ENCODE measurements at places on chromosomes 2 and 18.
A peak's percentile ranks its signal among the peaks of the same experiment; 100 is the strongest.

- no peak for DNase-seq
These were observed 51.4 kb downstream of the LINC00305 start for GRCh38 chr18:64097497-64097896.

GRCh38 chr2:45992741-45993475 is 304.3 kb upstream of the EPAS1 start:
- no peak for DNase-seq

- DNase-seq: no peak
These were observed 8.3 kb upstream of the TMEM247 start for GRCh38 chr2:46471019-46471583.

DNA sequence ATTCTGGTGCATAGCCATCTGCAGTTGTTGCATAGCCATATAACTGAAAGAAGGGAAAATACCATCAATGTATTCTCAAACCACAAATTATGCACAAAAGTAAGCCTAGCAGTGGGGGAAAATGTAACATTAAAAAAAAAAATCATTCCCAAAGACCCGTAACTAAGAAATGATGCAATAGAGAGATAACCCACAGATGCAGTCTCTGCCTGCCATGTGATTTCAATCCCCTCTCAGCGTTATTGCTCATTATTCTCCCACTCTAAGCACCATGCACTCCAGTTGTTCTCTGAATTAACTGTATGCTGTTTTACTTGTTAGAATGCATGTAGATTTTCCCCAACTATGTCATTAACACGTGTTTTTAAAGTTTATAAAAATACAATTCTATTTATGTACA is 14.1 kb downstream of the DSC1 start:
- DNase-seq: no peak

- no peak for DNase-seq
These were observed 3.0 kb downstream of the OSR1 start for GRCh38 chr2:19355416-19355821.

- DNase-seq: no peak
These were observed 247.0 kb downstream of the TMX3 start for GRCh38 chr18:68467957-68468356.

DNA sequence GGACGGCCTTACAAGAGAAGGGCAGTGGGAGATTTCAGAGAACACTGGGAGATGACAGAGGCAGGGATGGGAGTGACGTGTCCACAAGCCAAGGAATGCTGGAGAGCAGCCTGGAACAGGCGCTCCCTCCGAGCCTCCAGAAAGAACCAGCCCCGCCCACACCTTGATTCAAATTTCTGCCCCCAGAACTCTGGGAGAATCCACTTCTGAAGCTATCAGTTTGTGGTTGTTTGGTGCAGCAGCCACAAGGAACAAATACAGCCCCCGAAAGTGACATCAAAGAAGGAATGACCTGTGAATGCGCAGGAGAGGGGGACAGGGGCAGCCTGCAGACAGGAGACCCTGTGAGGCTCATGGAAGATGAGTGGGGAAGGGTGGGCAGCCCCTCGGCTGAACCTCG is 67.3 kb downstream of the TWIST2 start:
- DNase-seq: no peak

GRCh38 chr2:169479257-169480078 is at the start of gene BBS5:
BBS5 (plus strand) TSS chr2:169479494; CDS start chr2:169479554, 60 bp downstream.
- DNase-seq: peak; percentile 72

- no peak for DNase-seq
These were observed 3.0 kb downstream of the NEURL3 start for GRCh38 chr2:96501886-96502810.

DNA sequence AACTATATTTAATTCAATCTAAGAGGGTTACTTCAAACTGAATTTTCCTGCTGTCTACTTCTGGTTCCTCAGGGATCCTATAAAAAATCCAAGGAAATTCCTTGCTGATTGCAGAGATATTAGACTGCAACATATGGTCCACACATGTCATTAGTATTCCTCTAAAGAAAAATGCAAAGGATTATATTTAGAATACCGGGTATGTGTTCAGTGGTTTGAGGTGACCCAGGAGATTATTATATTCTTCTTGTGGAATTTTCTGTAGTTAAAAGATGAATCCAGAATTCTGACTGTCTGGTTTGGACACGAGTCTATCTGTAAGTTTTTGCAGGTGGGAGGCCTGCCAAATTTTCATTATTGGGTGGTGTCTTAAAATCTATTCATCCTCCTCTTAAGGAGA is 18.2 kb downstream of the HOXD1 start:
- DNase-seq: no peak

DNA sequence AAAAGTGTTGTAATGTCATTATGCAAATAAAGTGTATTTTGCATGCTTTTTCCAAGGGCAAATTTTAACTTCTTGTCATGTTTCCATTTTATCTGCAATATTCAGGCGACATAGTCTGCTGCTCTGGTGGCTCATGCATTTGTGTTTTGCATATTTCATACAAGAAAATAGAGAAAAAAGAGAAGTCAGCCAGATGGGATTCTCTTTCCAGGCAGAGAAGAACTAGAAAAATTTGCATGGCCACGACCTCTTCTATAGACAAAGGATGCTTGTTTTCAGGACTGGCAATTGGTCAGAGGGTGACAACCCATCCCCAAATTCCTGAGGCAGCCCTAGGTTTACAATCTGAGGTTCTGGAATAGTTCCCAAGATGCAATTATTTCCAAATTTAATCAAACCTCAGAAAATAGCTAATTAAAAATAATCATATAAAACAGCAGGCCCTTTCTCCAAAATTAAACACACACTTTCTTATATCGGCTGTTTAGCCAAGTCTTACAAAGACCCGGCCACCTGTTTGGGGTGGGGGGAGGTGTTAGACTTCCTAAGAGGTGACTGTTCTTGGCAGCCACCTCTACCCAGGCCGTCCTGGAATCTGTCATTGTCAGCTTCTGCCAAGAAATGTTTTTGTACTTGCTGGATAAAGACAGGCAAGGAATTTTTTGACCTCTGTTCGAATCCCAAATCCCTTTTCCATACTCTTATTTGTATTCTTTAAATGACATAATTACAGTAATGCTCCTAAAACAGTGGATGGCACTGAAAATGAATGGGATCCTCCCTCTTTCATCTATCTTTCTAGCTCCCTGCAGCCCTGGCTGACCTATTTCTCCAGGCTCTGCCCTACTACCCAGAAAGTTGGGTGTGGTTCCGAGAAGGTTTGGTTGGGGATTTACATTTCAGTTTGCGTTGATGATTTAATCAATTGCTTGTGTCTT is 20.8 kb upstream of the SOS1 start:
- DNase-seq: no peak

- no peak for DNase-seq
These were observed 92.5 kb downstream of the DGKD start for GRCh38 chr2:233446606-233447305.

- DNase-seq: no peak
These were observed 94.2 kb upstream of the STPG4 start for GRCh38 chr2:47249157-47249900.

DNA sequence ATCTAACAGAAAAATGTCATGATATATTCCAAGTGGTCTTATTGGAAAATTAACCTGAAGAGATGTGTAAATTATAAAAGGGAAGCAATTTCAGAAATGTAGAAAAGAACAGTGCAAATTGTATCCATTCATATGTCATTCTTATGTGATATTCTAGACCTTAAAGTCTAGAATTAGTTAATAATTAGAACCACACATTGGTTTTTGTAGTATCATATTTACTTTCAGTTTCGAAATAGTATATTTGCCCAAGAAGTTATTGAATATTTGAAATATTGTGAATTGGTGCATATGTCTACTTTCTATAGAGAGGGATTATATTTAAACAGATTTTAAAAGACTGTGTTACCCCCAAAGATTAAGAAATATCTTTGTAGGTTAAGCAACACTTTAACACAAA is 1348.6 kb upstream of the ACVR2A start:
- DNase-seq: no peak

DNA sequence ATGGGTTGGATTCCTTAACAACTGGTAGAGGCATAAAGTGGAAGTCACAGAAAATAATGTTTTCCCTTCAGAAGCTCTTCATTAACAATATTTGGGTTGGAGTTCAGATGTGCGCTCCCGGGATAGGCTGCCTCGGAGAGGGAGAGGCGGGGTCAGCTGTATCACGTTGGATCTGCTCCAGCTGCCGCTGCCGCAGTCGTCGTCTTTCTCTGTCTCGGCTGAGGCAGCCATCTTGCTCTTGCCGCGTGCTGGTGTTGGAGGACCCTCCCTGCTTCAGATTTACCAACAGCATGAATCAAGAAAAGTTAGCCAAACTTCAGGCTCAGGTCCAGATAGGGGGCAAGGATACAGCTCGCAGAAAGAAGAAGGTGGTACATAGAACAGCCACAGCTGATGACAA is 35.1 kb downstream of the TANC1 start:
- DNase-seq: no peak

DNA sequence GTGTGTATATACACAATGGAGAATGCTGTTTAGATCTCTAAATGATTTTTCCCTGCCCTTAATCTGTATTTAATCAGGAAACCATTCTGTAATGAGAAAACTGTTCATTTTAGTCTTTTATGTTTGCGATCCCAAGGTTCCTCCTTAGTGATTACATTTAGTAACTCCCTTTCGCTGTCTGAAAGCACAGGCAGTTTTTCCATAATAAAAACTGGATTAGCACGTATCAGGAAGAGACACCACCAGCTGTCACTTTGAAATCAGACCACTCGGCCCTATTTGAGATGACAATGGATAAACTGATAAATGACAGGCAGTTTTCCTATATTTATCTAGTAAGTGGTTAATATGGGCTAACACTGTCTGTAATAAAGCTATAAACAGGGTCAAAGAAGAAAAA is 370.9 kb downstream of the NR4A2 start:
- no peak for DNase-seq

- no peak for DNase-seq
These were observed 1618.9 kb upstream of the ZEB2 start for GRCh38 chr2:146138820-146139219.

- DNase-seq: peak; percentile 30
These were observed 19.4 kb downstream of the RRM2 start for GRCh38 chr2:10141736-10142639.

GRCh38 chr2:18795906-18796305 is 206.5 kb upstream of the NT5C1B start:
- no peak for DNase-seq

DNA sequence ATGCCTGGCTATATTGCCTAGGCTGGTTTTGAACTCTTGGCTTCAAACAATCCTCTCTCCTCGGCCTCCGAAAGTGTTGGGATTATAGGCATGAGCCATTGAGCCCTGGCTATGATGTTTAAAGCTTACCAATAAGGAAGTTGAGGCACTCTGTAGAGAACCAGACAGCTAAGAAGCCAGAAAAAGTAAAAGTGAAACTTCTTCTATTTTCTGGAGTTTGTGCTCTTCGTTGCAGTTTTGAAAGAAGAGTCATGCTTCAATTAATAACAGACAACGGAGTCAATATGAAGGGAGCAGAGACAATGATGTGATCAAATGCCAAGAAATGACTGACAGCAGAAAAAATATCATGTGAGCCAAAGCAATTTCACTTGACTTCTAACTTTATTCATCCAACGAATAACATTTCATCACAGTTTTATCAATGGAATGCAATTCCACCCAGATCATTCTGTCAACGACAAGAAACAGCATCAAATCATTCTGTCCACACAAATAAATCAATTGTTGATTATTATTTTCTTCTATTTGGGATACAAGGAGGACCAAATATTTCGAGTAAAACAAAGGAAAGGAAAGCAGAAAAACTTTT is 175.5 kb upstream of the CELF4 start:
- no peak for DNase-seq

- no peak for DNase-seq
These were observed 81.1 kb upstream of the CAVIN2 start for GRCh38 chr2:191927991-191928390.

DNA sequence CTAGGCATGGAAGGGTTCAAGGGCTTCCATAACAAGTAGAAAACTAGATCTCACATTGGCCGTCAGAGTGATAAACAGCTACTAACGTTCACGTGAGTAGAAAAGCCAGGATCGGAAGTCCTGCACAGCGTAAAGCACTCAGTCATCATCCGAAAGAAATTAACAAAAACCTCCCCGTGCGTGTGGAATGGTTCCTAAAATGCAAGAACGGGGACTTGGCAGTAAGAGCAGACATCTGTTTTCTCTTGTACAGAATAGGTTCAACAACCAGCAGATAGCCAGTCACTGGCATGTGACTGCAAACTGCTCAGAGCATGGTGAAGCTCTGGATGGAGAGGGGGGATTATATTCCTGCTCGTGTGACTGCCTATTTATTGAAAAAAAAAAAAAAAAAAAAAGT is 106.9 kb upstream of the ITGB6 start:
- DNase-seq: no peak

GRCh38 chr2:120491111-120491625 is 145.2 kb downstream of the INHBB start:
- DNase-seq: no peak

DNA sequence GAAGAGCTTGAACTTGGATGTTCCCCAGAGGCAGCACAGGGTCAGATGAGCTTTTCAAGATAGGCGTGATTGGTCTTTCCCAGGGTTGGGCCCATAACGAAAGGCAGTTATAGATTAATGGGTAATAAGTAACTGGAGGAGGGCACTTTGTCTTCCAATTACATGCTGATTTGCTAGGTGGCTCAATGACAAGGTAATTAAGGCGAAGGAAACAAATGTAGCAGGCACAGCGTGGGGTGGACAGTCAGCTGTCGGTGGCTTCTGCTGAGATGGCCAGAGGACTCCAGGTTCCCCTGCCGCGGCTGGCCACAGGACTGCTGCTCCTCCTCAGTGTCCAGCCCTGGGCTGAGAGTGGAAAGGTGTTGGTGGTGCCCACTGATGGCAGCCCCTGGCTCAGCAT is at the start of gene UGT1A4:
TSS of gene UGT1A4 (plus strand) at position 185 of the 400 bp plus-strand sequence. CDS start at position 270, 85 bp downstream.
- no peak for DNase-seq

- DNase-seq: peak; percentile 17
These were observed 112.2 kb upstream of the PXDN start for GRCh38 chr2:1856475-1856874.

DNA sequence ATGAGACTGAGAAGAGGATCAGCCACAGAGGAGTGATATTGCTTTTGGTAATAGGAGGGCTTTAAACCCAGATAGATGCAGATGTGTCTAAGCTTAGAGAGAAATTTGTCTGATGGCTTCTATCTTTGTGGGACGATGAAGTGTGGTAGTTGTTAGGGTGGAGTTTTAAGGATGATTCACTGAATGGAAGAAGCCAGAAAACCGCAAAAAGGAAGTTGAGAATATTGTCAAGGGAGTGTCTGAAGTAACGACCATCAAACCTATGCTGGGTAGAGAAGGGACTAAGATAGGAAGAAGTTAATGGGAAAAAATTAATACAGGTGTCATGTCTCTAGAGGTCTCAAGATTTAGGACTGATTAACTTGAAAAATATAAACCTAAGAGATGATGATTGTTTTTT is 195.6 kb upstream of the MC4R start:
- DNase-seq: no peak

- no peak for DNase-seq
These were observed 112.8 kb downstream of the C1D start for GRCh38 chr2:67950018-67950417.

GRCh38 chr18:54878159-54878622 is 49.9 kb downstream of the RAB27B start:
- no peak for DNase-seq

DNA sequence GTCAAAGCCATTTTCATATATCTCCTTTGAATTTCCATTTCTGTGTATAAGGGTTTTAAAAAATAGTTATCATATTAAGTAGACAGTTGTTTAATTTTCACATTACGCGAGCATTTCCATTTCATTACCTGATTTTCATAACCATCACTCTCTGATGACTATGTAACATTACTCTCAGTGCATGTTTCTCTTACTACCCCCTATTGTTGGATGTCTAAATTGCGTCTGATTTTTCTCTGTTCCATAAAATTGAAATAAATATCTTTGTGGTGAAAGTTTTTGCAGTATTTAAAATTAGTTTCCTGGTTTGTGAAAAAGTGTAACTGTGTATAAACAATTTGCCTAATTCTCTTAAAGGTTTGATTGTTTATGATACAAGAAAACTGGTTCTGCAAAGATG is 123.8 kb downstream of the MYO1B start:
- DNase-seq: no peak

All from NCI-H2171 (cell line).